ENCODE measurements at places on chromosomes 11 and 22.

- DNase-seq = no peak
These were observed 4.7 kb downstream of the HEPHL1 start for GRCh38 chr11:94025690-94026394.

DNA sequence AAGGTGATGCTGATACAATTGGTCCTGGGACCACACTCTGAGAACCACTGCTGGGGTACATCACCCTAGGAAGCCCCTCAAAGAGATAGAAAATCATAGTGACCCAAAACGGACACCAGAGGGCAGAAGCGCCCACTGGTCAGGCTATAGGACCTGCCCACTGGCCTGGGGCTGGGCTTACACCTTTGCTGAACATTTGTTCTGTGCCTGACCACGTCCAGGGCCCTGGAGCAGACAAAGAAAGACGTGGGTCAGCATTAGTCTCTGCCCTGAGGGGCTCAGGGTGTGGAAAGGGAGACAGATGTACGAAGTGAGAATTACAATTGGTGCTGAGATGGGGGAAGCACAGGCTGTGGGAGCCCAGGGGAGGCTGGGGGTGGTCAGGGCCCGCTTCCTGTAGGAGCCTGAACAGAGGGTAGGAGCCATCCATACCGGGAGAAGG lies 14.4 kb upstream of the SERPINH1 start:
- no peak for DNase-seq

GRCh38 chr11:101825531-101825930 lies 89.3 kb upstream of the CEP126 start:
- no peak for DNase-seq

- no peak for DNase-seq
These were observed 192.6 kb downstream of the HIPK3 start for GRCh38 chr11:33449798-33450197.

- peak; percentile 5 for DNase-seq
These were observed 365.7 kb upstream of the CADM1 start for GRCh38 chr11:115869780-115870431.

- DNase-seq = no peak
These were observed 11.9 kb downstream of the IFT27 start for GRCh38 chr22:36764060-36764459.

- no peak for DNase-seq
These were observed 1.9 kb upstream of the SLC25A45 start for GRCh38 chr11:65384301-65384889.

DNA sequence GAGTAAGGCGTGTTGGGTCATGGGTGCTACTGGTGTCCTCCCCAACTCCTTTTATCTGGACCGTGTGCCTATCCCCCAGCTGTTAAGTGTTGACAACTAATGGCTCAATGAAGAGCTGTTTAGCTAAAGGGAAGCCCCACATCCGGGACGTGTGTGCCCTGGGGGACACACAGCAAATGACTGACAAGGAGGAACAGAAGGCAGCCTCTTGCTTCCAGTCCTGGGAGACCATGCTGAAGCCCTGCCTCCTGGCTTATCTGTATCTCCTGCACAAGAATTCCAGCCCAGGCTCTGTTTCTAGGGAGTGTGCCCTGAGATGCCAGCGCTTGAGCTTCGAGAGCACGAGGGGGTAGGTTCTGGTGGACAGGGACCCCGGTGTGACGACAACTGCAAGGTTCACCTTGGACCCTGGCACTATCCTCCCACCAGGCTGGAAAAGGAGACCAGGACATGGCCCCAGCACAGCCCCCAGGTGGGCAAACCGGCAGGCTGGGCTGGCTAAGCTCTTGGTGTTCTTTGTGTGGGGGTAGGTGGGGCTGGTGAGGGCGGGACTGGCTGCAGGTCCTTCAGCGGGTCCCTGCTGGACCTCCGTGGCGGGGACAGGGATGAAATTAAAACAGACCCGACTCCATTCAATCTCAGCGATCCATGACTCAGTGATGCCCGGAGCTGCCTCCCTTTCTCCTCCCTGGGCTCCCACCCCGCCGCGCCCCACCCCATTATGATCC lies 21.0 kb downstream of the ASCL2 start:
- DNase-seq = no peak

DNA sequence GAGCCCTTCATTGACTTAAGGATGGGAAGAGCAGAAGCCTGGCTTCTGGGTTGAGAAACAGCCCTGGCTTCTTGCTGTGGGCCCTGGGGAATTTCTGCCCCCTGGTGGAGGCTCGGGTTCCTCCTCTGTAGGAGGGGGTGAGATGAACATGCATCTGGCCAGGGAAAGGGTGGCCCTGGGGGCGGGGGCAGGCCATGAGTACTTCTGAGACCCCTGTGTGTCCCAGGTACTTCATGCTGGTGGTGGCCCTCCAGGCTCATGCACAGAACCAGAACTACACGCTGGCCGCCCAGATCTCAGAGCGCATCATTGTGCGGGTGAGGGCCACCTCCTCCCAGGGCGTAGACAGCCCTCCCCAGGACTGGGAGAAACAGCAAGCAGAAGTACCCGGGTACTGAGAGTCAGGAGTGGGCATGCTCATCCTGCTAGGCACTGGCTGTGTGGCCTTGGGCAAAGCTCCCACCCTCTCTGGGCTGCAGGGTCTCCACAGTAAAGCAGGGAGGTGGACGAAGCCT lies 15.8 kb downstream of the TMEM258 start:
- DNase-seq = peak; percentile 56

DNA sequence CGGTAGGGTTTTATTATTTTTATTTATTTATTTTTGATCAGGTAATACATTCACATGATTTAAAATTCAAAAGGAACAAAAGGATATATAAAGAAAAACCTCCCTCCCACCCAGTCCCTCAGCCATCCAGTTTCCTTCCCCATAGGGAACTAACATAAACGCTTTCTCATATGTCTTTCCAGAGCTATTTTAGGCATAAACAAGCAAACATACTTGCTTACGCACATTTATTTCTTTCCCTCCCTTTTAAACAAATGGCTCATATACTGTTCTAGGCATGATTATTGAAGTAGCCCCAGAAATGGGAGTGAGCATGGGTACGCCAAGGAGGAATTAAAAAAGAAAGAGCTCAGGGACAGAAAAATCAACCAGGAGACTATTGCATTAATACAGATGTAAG lies 63.7 kb downstream of the LIF start:
- DNase-seq = no peak

GRCh38 chr22:46866591-46866990 lies 104.1 kb downstream of the TBC1D22A start:
- no peak for DNase-seq

DNA sequence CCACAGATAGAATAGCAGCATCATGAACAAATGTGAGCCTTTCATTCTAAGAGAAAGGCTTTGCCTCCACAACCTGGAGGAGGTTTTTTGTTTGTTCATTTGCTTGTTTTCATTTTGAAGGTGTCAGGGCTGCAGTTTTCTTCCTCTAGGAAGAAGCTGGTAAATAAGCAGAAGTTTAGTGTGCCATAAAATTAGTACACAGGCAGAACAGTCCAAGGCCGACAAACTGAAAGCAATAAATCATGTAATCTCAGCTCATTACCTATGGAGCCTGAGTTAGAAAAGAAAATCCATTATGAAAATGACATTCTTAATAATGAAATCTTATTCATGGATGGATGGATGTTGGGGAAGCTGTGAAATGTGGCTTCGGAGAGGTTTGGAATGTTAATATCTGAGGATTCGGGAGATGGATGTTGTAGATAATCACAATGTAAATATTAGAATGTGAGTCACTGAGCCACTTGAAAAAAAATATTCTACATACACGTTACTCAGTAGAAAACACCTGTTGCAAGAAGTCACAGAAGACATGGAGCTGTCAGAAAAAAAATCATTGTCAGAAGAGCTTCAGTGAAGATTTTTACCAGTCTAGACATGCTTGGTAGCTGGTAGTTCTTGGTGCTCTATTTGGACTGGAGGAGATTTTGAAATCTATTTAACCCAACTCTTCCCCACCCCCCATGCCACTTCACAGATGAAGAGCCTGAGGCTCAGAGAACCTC lies 15.0 kb upstream of the ZDHHC13 start:
- DNase-seq = no peak

DNA sequence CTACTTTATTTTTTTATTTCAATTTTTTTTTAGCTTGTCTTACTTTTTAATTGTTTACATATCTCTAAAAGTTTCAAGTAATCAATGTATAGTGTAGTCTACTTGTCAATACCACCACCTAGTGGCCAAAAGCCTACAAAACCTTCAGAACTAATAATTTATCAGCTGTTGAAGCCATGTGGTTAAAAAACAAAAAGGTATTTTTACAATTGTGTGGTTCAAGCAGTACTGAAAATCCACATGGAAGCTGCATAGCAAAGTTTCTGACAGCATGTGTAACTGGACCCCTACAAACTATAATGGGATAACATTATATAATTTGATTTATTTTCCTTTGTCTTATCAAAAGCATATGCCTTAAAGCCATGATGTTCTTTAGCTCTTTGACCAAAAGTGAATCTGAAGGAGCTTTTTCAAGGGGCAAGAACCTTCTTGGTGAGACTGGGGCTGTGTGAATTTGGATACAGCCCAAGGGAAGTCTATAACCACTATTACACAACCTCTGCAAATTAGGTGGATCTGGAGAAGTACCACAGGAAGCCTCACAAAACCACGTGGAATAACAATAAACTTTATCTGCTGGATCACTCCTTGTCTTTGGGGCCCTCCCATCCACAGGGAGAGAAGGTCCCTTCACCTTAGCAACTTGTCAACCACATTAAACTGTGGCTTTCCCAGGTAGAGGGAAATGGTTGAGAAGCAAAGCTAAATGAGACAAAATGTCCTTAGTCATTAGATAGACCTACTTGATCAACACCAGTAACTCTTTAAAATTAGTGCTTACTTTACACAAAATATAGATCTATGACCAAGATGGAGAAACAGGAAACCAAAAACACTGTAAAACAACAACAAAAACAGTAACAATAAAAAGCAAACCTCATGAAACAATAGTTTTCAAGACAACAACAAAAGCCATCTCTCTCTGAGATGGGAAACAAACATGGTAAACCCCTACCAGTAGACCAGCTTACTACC lies 9.9 kb downstream of the NARS2 start:
- DNase-seq = no peak

DNA sequence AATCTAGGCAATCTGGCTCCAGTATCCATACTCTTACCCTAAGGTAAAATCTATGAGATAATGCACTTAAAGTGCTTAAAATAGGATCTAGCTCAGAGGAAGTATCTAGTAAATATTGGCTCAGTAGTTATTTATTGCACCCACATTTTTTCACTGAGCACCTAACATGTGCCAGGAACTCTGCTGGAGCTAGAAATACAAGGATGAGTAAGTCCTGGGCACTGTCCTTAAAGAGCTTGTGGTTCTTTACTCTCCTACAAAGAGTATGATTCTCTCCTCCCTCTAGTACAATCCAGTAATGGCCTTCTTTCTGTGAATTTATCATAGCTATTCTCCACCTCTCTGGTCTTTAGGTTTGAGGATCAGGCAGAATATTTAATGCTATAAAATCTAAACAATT lies 59.2 kb downstream of the DEUP1 start:
- DNase-seq = no peak

GRCh38 chr11:64007629-64008282 lies 21.5 kb downstream of the OTUB1 start:
- DNase-seq = no peak

GRCh38 chr11:66987924-66988637 lies 13.0 kb downstream of the C11orf86 start:
- DNase-seq = no peak

DNA sequence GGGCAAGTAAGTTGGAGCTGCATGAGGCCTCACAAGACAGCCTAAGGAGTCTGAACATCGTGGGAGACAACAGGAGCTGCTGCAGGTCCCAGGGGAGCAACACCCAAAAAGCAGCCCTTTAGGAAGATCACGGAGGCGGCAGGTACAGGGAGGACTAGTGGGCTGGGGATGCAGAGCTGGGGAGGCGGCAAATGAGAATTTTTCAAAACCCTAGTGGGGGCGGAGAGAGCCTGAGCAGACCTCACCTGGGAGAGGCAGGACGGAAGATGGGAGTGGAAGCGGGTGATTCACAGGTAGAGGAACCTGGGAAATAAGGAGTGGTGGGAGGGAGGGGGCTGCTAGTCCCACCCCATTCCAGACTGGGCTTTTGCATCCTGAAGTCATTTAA lies 42.1 kb downstream of the DKK3 start:
- no peak for DNase-seq

- DNase-seq = no peak
These were observed 22.7 kb downstream of the OOSP3 start for GRCh38 chr11:59901306-59901705.

- no peak for DNase-seq
These were observed 45.5 kb upstream of the ALKBH3 start for GRCh38 chr11:43835104-43835503.

- DNase-seq = no peak
These were observed 9.8 kb upstream of the ASCL2 start for GRCh38 chr11:2280208-2280607.

- no peak for DNase-seq
These were observed 2.2 kb downstream of the SEC14L2 start for GRCh38 chr22:30398685-30399680.

All from stimulated activated CD8-positive, alpha-beta memory T cell treated with anti-CD3 and anti-CD28 coated beads, Interleukin-2, amount 100 ng/mL, for 48 hours (primary cell).